ENCODE measurements at places on chromosomes 11 and 22. TPM values are rescaled to one million over a fixed set of nuclear protein-coding genes. Genes with fewer than 3 reads are reported as not detected.

DNA sequence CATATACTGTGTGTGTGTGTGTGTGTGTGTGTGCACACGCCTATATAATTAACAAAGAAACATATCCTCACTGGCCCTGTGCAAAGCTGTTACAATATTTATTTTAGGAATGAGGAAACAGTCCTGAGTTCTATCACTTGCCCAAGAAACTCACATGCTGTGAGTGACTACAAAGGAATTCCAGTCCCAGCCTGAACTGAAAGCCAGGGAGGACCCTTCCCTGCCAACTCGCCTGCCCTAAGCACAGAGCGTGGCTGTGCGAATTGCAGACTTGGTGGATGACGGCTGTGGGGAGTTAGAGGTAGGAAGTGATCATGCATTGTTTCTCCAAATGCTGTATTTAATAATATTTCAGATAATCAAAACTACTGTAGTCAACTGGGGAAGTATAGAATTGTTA lies 26.4 kb upstream of the CD5 start:
- no peak for DNase-seq

Gene KRTAP5-9
- total RNA-seq, result not detected

- no peak for DNase-seq
Measured at GRCh38 chr11:134349109-134349801, 17.5 kb downstream of the GLB1L2 start.

Gene MRGPRX3
- total RNA-seq, result not detected

Gene TOLLIP
- 6.5 TPM for total RNA-seq

GRCh38 chr11:104073950-104074705 lies 37.7 kb downstream of the DDI1 start:
- peak; percentile 99 for DNase-seq

DNA sequence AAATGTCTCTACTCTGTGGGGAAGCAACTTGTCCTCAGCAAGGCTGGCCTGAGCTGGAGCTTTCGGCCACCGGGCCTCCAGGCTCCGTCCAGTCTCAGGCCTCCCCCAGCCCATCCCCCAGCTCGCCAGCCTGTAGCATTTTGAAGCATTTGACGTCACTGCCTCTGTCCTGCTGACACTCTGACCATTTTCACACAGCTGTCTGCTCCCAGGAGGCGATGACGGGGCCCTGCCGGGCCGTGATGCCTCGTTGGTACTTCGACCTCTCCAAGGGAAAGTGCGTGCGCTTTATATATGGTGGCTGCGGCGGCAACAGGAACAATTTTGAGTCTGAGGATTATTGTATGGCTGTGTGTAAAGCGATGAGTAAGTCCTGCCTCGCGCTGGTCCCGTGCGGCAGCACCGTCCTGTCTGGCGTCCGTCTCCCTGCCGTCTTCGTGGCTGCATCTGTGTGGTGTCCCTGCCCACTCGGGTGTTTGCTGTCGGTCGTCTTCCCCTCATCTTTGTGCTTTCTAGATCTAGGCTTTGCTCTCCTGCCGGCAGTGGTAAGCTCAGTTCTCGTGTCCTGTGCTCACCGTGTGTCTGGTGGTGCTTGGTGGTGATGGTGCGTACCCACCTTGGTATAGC lies 36.1 kb upstream of the ST14 start:
- DNase-seq, result no peak

DNA sequence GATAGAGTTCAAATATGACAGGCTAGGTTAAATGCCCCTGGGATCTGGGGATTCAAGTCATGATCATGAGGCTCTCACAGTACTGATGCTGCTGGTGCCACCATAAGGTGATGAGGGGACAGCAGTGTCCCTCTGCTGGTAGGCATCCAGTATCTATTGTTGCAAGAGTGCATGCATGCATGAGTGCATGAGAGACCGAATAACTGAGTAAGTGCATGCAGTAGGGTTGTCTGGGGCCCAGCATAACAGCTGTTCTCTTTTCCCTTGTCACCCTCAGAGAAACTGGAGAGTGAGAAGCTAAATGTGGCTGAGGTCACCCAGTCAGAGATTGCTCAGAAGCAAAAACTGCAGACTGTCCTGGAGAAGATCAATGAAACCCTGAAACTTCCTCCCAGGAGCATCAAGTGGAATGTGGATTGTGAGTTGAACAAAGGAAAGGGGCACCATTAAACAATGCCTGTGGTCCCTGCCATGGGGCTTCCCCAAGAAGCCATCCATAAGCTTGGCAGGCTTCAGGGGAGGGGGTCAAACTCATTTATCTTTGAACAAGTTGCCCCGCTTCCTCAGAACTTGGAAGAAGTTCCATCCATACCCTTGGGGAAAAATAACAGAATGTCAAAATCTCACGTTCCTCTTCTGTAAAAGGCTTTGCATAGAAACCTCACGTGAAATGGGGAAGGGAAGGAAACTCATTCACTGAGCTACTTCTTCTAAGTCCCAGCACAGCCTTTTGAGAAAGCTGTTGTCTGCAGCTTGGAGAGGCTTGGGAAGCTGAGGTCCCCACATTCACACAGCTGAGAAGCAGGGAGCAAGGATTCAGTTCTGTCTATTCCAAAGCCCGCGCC lies 119.0 kb downstream of the PARVA start:
- peak; percentile 65 for DNase-seq

DNA sequence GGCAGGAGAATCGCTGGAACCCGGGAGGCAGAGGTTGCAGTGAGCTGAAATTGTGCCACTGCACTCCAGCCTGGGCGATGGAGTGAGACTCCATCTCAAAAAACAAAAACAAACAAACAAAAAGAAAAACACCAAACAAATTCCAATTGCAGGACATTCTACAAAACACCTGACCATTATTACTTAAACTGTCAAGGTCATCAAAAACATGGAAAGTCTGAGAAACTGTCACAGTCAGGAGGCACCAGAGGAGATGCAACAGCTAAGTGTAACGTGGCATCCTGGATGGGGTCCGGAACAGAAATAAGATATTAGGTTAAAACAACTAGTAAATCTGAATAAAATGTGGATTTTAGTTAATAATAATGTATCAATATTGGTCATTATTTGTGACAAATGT lies 914 bp upstream of the DNAJB13 start:
- DNase-seq, result no peak

Gene PKNOX2
- total RNA-seq, result 0.18 TPM

DNA sequence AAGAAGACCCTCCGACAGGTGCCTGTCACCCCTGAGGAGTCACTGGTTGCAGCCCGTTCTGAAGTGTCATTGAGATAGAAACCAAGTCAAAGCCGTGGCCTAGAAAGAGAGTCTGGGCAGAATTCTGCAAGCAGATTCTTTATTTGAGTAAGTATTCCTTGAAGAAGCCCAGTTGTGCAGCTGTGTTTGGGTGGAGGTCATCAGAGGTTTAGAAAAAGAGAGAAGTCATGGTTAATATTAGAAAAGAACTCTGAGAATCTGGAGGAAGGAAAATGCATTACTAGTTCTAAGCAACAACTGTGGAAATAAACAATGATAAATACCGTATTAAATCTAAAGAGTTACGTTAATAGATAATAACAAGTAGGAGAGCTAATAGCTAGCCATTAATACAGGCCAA lies 118.8 kb upstream of the KIRREL3 start:
- DNase-seq, result no peak

DNA sequence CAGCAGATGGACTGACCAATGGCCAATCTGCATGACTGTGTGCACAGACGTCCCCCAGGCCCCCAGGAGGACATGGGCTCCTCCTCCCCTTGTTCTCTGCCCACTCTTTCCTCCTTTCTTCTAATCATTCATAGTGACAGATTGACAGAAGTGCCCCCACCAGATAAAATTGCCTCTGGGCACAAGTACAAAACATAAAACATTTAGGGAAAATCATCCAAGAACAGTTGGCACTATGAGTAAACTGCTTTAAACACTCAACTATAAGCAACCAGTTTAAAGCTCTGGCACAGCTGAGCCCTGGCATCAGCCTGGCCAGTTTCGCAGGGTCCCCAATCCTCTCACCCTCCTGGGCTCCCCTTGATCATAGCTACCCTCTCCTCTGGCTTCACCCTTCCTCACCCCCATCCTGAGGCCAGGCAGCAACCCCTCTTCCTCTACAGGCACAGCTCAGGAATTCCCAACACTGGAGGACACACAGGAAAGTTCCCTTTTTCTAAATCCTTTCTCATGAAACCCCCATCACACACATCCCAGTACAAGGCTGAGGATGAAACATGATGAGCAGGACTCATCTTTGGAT lies 232.9 kb downstream of the BUD13 start:
- no peak for DNase-seq

Gene HOATZ
- not detected for total RNA-seq

GRCh38 chr11:108916935-108917334 lies 252.1 kb downstream of the DDX10 start:
- DNase-seq, result no peak

Gene ZBTB16
- total RNA-seq, result not detected

DNA sequence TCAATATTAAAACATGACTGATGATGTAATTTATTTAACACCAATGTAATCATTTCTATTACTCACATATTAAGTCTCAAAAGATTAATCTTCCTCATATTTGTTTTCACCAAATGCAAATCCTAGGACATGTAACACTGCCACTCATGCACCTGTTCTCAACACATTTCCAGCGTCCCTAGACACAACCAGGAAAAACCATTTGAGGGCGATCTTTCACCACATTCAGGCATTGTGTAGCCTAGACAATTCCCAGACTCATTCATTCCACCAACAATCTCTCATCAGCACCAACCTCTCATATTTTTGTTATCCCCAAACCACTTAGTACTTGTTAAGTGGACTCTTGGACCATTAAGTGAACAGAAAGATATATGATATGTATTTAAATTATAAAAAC lies 66.1 kb downstream of the SLC36A4 start:
- peak; percentile 55 for DNase-seq

DNA sequence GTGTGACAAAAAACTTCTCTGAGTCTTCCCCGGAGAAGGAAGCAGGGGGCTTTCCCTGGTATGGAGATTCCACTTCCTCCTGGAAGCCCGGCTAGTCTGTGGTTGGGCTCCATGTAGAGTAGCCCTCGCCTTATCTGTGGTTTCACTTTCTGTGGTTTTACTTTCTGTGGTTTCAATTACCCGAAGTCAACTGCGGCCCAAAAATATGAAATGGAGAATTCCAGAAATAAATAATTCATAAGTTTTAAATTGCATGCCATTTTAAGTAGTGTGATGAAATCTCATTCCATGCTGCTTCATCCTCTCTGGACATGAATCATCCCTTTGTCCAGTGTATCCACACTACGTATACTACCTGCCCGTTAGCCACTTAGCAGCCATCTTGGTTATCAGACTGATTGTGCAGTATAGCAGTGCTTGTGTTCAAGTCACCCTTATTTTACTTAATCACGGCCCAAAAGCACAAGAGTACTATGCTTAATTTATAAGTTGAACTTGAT lies 275.0 kb upstream of the SESN3 start:
- DNase-seq, result no peak

DNA sequence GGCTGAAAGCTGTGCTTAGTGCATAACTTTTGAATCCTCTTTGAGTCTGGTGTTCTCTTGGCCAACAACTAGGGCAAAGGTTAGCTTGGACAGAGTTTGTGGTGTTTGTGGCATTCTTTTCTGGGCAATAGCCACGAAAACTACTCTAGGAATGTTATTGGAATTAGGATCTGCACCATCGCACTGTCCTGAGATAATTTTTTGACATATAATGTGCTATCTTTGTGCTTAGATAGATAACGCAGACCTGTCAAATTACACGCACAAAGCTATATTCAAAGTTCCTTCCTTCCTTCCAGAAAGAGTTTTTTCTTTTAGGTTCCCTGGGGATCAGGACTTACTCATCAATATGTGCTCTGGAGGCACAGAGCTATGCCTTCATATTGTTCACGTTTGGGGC lies 166.8 kb upstream of the MTMR2 start:
- no peak for DNase-seq

Data from Karpas-422 (cell line).